ENCODE measurements at places on chromosomes 2 and 18. TPM values are rescaled to one million over a fixed set of nuclear protein-coding genes. Genes with fewer than 3 reads are reported as not detected.

The SFXN5 gene
- 6.4 TPM for polyA plus RNA-seq

The DOK1 gene
- 5.7 TPM for polyA plus RNA-seq

The POMC gene
- 1.9 TPM for polyA plus RNA-seq

The SALL3 gene
- polyA plus RNA-seq = 0.05 TPM

The SLC35G4 gene
- polyA plus RNA-seq = not detected

The PASK gene
- polyA plus RNA-seq = 6.8 TPM

The BIN1 gene
- polyA plus RNA-seq = 716 TPM

The KIAA1328 gene
- 5.3 TPM for polyA plus RNA-seq

The PARD6G gene
- polyA plus RNA-seq = 12.7 TPM

The ACTR3 gene
- polyA plus RNA-seq = 142 TPM

The RAX gene
- not detected for polyA plus RNA-seq

The ARHGAP28 gene
- 29.1 TPM for polyA plus RNA-seq

The CYTIP gene
- 0.63 TPM for polyA plus RNA-seq

DNA sequence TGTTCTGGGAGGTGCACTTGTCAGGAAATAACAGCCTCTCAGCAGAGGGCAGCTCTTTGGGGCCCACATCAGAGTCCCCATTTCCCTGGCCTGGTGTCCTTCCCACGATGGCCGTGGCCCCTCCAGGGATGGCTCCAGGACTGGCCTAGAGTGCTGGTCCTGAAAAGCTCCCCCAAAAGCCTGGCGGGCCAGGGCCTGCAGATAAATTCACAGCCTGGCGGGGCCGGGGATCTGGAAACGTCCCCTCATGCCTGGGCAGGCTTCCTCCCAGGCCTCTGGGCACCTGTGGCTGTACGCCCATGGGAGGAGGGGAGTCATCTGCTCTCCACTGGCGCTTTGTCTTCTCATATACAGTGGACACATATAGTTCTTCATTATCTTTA lies 52.6 kb upstream of the HS6ST1 start:
- no peak for DNase-seq

DNA sequence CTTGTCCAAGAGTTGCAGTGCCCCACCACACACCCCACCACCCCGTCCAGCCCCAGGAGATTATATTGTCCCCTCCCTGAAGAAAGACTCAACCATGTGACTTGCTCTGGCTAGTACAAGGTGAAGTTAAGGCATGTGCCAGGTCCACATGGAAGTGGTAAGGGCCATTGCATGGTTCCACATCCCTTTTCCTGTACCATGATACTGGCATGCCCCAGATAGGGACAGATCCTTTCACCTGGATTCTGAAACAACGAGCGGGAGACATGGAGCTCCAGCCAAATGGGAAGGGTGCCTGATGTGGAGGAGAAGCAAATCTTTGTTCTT lies 141.5 kb upstream of the APCDD1 start:
- DNase-seq = no peak

DNA sequence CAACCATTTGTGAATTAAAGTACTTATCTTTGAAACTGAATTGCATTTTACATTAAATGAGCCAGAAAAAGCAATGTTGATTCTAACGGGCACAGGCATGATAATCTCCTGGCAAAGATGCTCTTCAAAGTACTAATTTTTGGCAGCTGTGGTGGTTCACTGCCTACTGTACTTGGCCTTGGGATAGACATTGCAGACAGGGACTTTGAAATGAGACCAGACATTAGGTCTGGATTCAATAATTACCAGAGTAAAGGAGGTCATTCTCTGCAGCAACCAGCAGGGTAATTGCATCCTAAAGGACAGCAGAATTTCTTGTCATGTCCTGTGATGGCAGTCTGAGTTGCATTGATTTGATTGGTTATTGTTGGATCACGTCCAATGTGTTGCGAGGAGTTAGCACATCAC lies 986.5 kb downstream of the TDRD15 start:
- DNase-seq = no peak

- no peak for DNase-seq
Observed at GRCh38 chr2:101740555-101740964, 43.1 kb downstream of the MAP4K4 start.

GRCh38 chr2:226898897-226899296 lies 63.0 kb downstream of the RHBDD1 start:
- DNase-seq = no peak

- DNase-seq = peak; percentile 26
Observed at GRCh38 chr18:55927831-55928230, 339.8 kb upstream of the TCF4 start.

- no peak for DNase-seq
Observed at GRCh38 chr2:202400941-202401340, 24.8 kb downstream of the BMPR2 start.

- DNase-seq = no peak
Observed at GRCh38 chr2:231597627-231598026, 5.0 kb downstream of the TEX44 start.

DNA sequence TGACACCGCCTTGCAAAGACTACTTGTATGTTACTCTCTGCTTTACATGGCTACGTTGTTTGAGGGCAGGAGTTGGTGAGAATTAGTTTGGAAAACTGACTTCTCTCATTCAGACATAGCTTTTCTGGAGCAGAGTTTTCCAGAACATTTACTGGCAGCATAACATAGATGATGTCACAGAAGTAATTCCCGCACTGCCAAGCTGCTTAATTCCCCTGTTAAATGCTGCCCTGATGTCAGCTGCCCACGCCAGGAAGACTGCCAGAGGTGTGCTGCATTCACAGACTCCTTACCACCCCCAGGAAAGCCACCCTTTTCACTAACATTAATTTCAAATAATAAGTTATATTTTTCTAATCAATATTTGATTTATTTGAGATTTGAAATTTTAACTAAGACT lies 24.7 kb upstream of the PTPN2 start:
- DNase-seq = no peak

DNA sequence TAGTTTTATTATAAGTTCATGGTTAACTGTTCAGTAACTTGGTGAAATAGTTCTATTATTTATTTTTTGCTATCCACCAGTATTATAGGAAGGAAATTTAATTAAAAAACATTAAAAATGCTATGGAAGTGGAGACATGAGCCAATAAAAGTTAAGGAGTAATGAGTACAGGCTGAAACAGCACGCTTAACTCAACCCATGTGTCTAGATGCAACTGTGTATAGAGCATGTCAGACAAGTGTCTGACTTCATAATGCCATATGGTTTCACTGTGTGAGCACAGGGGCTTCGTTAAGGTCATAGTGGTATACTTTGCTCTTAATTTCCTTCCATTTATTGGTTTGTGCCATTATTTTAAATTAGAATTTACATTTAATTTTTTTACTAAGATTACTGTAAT lies 566.8 kb upstream of the NRP2 start:
- DNase-seq = no peak

GRCh38 chr2:204655101-204655500 lies 109.8 kb downstream of the PARD3B start:
- DNase-seq = no peak

DNA sequence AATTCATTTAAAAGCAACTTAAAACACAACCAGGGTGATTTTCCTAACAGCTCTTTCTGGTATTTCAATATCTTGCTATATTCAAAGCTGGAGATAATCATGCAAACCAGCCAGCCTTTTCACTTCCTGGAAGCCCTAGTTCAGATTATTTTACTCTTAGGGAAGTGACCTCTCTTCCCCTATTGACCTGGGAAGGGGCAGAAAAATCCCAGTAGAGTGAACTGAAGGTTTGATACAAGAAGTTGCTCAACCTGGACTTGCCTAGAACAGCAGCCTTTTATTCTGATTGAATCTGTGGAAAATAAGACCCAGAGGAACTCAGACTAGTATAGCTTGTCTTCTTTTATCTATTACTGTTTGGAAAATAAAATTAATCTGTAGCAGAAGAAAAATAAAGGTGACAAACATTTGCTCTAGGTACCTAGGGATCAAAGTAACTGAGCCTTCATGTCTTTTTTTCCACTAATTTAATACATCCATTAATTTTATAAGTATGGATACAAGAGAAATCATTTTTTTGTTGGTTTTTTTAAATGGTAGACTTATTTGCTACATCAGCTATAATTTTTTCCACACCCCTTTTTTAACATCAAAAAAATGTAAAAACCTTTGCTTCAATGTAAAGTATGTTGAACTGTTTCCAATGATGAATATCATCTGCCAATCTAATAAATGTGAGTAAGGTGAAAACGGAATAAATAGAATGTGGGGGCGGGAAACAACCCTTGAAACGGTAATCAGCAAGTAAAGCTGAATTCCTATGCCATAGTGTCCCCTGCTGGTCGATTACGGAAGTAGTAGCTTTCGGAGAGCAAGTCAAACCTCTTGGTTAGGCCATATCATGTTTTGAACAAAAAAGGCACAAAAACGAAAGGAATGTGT lies 629.9 kb downstream of the NRXN1 start:
- DNase-seq = peak; percentile 34

- DNase-seq = peak; percentile 48
Observed at GRCh38 chr2:86788881-86789686, 1.6 kb downstream of the CD8A start.

GRCh38 chr2:130353291-130354138 lies 2.3 kb upstream of the PTPN18 start:
- DNase-seq = no peak

- DNase-seq = no peak
Observed at GRCh38 chr2:68345129-68345875, 19.8 kb upstream of the PLEK start.

DNA sequence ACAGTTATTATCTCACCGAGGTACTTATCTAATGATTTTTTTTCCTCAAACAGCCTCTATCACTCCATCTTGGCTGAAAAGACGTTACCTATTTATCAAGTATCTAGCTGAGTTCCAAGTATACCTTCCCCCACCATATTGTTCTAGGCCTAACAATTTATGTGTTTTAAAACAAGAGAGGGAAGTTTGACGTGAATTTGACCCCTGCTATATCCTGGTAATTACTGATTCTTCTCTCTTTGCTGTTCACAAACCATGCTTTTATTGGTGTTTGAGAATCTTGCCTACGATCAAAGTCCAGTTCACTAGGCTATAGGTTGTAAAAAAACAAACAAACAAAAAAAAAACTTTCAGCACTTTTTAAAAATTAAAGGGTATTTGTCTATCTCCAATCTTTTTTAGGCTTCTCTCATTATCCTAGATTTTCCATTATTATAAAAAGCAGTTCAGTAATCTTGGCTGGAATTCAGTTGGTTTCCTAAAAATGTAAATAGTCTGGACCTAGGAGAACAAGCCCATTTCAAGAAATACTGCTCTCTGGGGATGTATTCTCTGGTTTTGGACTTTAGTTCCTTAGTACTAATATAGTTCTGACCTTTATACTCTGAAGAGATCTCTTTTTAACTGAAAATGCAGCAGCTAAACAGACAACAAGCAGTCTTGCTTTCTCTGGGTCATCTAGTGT lies 505.4 kb downstream of the CPS1 start:
- DNase-seq = peak; percentile 67

DNA sequence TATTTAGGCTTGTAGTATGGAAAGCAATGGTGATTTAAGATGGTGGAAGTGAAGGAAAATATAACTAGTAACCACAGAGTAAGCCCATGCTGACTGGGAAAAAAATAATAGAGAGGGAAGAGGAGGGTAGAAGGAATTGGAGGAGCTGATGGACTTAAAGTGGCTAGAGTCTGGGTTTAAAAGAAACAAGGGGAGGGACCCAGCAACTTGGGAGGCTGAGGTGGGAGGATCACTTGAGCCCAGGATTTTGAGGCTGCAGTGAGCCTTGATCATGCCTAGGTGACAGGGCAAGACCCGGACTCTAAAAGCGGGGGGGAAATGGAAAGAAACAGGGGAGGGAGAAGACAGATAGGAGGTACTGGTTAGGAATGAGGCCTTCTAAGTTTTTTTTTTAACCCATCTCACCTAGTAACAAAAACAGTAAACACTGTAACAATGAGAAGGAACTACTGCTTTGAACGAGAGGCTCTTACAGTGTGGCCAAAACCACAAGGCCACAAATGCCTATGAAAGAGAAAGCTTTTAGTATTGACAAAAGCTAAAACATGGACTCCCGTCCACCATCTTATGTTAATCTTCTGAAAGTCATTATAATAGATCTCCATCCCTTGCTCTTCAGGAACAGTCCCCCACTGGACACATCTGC lies 26.6 kb downstream of the METTL8 start:
- DNase-seq = no peak

DNA sequence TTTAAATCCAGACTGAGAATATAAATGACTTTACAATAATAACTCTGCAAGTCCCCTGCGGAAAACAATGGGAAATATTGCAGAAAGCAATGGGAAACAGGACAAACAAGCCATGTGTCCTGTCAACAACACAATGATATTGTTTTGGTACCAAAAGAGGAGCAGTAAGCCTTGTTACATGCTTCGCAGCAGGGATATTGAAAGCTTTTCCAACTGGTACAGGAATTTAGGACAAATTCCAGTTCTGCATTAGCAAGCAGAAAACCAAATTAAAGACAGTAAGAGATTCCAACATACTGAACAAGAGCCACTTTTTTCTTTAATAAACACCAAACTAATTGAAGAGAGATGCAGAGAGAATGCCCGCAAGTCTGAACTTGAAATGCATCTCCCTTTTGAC lies 30.0 kb downstream of the FRZB start:
- DNase-seq = no peak

GRCh38 chr2:120771781-120772208 lies 36.1 kb downstream of the GLI2 start:
- no peak for DNase-seq

GRCh38 chr2:134207589-134208209 lies 46.2 kb upstream of the MGAT5 start:
- DNase-seq = peak; percentile 34

DNA sequence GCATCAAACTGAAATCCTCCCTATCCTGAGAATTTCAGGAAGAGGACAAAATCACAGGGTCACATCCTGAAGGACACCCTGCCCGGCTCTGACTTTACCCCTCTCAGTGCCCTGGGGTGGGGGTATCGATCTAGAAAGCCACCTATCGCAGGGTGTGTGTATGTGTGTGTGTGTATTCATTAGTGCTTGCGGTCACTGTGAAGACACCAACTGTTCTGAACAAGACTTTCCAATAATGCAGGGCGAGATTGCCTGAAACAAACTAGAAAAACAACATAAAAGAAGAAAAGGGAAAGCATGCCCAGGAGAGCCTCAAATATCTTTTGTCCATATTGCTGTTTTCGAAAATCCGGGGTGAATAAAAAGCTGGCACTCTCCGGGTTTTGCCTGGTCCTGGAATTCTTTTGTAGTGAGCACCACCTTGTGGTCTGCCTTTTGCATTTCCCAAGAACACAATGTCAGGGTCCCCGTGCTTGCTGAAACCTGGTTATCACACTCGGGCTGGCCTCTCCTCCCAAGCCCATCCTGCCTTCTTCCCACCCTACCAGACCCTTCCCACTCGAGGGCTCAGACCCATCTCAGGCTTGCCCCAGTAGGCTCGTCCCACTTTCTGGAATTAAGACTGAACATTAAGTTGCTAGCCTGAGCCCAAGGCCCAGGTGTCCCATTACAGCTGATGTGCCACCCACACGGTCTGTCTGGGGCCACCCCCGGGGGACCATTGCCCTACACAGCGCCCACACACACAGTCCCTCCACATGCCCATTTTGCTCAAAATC lies 25.0 kb upstream of the COPS8 start:
- peak; percentile 84 for DNase-seq

- peak; percentile 7 for DNase-seq
Observed at GRCh38 chr18:72261590-72261989, 282.6 kb downstream of the CBLN2 start.

- DNase-seq = peak; percentile 63
Observed at GRCh38 chr2:106073678-106074406, 120.3 kb downstream of the UXS1 start.

- DNase-seq = no peak
Observed at GRCh38 chr18:35941299-35941698, 31.2 kb upstream of the RMP24 start.
